Stimulated activated effector memory CD8-positive, alpha-beta T cell treated with anti-CD3 and anti-CD28 coated beads, Interleukin-12 subunit alpha, Interleukin-12 subunit beta, amount 100 ng/mL, for 72 hours (primary cell): ENCODE measurements at places on chromosomes 5 and 9.
A peak's percentile ranks its signal among the peaks of the same experiment; 100 is the strongest.

DNA sequence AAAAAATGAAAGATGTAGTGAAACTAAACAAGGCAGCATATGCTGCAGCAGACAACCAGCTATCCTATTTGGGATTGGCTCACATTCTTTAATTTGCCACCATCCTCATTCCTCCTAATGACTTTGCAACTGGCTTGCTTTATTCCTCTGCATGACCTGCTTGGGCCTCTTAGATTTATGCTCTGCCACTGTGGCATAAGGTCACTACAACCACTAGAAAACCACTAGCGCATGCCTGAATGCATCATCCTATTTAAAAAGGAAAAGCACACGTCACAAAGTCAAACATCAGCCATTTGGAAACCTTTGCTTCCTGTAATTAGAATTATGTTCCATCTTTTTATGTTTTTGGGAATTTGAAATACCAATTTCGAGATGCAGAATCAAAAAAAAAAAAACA, 40.8 kb upstream of the CCDC152 start:
- no peak for DNase-seq

DNA sequence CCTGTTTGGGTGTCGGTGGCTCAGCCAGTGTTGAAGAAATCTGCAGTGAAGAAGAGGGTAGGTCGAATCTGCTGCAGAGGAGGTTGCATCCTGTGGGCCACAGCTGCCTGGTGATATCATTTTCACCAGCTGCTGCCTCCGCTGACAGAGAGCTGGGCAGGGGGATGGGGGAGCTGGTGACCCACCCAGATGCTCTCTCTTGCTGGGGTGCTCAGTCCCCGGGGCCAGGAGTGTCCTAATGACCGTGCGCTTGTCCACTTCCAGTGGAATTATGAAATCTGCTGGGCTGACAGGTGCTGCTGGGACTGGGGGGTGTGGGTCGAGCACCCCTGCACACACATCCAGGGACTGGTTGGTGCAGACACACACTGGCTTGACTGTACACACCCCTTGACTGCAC, 83.2 kb upstream of the IRX4 start:
- DNase-seq = peak; percentile 15

- DNase-seq = no peak
Observed at GRCh38 chr9:35575478-35575877, 29.6 kb upstream of the TESK1 start.

DNA sequence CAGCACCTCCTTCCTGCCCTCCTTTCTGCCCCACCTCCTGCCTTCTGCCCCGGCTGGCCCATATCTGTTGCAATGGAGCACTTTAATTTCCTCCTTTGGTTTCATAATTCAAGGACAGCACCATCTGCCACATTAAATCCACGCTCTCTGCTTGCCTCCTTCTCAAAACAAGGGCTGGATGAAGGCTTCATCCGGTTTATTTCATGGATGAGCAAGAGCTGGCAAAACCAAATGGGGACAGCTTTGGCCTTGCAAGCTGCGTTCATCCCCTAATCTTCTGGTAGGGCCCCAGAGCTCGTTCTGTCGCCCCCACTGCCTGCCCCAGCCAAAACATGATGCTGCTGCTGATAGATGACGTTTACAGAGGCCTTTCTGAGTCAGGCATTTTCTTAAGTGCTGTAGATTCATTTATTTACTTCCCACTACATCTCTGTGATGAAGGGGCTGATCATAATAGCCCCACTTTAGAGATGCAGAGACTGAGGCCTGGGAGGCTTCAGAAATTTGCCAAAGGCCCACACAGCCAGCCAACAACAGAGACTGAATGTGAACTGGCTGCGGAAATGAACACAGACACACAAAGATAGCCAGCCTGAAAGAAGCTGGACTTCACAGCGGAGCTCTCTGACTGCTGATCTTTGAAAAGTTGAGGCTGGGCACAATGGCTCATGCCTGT, 115.6 kb upstream of the CPEB4 start:
- DNase-seq = no peak

- DNase-seq = no peak
Observed at GRCh38 chr9:114280636-114281472, 42.0 kb upstream of the ORM1 start.

DNA sequence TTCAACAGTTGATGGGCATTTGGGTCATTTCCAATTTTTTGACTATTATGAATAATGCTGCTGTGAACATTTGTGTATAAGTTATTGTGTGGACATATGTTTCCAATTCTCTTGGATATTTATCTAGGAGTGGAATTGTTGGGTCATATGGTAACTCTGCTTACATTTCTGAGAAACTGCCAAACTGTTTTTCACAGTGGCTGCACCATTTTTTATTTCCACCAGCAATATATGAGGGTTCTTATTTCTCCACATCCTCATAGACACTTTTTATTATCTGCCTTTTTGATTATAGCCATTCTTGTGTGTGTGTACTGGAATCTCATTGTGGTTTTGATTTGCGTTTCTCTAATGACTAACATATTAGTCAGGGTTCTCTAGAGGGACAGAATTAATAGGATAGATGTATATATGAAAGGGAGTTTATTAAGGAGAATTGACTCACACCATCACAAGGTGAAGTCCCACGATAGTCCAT, 14.7 kb upstream of the MED27 start:
- DNase-seq = no peak

- no peak for DNase-seq
Observed at GRCh38 chr9:109910671-109911518, 130.9 kb downstream of the PALM2AKAP2 start.

DNA sequence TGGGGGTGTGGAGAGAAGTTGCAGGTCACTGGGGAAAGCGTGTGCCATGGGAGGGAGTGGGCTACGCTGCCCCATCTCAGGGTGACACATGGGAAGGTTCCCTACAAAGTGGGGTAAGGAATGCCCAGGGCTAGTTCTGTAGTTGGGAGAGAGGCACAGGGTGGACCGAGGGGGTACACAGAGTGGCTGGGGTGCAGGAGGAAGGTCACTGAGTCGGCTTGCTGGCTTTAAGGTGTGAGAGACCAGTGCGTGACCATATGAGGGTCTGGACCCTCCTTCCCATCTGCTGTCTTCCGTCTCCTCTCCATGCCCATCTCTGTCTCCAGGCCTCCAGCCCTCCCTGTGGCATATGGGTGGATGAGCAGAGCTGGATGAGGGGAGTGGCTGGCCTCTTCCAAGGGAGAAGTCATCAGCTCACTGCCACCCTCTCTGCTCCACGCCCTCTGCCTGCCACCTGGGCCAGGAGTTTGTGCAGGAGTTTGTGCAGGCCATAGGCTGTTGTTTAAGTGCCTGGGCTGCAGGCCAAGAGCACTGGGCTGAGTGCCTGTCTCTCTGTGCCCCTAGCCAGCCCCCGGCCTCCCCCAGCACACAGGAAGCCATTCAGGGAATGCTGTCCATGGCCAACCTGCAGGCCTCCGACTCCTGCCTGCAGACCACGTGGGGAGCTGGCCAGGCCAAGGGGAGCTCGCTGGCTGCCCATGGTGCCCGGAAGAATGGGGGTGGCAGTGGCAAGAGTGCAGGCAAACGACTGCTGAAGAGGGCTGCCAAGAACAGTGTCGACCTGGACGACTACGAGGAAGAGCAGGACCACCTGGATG, 96.8 kb downstream of the PHF2 start:
- no peak for DNase-seq

DNA sequence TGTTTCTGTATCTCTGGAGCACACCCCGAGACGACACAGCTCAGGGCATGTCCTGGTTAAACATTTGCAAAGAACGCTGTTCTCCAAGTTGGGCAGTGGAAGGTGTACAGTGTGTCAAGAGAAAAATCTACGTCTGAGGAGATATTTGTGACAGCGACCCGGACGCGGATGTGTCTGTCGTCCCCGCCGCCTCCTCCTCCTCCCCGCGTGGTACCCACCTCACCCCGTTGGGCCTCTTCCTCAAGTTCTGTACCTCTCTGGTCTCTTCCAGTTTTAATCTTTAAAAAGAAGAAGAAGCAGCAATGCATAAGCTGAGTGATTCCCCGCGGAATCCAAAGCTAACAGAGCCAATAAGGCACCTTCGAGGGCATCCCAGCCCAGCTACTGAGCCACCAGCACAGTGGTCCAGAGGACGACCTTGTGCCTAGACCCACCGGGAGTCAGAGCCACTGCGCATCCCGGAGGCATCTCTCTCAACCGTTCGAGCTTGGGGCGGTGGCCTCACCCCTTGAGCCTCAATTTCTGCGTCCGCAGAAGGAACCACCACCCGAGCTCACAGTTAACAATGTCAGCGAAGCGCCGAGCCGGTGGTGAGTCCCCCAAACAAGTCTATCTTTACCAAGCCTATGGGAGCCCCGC, 467 bp downstream of the C9orf78 start:
- DNase-seq = no peak

DNA sequence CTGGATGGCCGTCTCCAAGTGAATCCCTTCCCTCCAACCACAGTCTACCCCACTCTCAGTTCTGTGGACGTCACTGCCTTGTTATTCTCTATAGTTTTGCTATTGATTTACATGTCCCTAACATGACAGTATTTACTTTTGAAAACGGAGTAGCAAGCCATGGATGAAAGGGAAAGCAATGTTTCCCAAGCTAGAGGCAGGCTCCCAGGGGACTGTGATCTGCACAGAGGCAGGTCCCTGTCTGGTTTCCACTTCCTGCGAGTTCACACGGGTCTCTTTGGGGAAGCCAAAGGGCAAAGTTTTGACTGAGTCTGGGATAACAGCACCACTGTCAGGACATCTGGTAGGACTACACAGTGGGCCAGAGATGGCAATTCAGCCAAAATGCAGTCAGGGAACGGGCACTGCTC, 12.7 kb downstream of the C9orf153 start:
- DNase-seq = no peak

DNA sequence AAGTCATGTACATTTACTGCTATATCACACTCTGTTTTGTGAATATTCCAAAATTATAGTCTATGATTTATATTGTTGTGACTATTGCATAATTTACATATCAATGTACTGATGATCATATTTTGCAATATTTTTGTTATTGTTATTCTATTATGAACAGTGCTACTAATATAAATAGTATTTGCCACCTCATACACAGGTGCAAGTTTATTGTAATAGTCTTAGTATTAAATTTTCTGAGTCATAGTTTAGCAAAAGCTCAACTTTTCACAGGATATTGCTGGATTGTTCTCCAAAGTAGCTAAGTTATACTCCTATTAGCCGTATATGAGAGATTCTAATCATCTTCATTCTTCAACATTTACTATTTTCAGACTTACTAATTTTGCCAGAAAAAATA, 124.7 kb downstream of the TMC1 start:
- DNase-seq = no peak

DNA sequence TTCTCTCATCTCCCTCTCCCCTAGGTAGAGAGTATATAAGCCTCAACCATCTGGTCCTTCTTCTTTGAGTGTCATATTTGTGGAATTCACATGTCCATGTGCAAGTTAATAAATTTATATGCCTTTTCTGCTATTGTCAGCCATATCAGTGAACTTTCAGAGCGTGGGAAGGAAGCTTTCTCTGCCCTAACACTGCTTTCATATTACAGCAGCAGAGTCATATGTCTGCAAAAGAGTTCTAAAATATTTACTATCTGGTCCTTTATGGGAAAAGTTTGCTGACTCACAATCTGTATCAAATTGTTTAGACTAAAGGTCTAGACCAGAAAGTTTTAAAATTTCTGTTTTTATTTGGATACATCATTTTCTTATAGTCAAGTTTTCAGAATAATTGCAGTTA, 669.0 kb downstream of the LRRC70 start:
- DNase-seq = no peak

DNA sequence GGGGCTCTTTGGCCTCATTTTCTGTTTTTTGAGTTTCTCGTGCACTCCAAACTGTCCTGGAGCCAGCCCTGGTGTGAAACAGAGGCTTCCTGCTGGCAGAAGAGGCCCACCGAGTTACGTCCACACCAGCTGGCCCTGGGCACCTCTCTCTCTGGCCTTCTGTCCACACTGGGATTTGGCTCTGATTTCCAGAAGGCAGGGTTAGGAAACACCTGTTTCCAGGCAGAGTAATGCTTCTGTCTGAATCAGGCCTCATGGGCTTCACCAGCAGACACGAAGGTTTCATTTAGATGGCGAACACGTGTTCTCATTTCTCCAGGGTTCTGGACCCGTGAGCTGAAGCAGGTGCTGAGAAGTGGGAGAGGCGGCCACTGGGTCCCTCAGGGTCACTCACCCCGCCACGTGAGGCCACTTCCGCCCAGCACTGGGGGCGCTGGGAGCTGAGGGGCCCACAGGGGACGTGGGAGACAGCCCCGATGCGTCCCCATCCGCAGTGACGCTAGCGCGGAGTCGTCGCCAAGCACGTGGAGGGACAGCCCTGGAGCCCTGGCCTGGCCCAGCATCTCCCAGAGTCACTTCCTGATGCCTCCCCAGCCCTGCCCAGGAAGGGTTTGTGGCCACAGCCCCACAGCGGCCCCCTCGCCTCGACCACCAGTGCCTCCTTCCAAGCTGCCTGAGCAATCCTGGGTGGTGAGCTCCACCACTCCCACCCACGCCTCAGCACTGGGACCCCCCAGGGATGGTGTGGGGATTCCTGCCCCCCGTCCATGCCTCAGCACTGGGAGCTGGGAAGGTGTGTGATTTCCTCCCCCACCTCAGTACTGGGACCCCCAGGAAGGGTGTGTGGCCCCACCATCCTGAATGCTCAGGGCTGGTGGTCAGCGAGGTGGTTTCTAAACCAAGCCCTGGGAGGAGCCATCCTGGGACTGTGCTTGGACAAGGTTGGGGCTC, 4.9 kb upstream of the LRRC14B start:
- DNase-seq = no peak

GRCh38 chr9:135960411-135961276, 529 bp downstream of the UBAC1 start:
- DNase-seq = no peak

GRCh38 chr5:55594671-55595070, 59.9 kb upstream of the PLPP1 start:
- no peak for DNase-seq

DNA sequence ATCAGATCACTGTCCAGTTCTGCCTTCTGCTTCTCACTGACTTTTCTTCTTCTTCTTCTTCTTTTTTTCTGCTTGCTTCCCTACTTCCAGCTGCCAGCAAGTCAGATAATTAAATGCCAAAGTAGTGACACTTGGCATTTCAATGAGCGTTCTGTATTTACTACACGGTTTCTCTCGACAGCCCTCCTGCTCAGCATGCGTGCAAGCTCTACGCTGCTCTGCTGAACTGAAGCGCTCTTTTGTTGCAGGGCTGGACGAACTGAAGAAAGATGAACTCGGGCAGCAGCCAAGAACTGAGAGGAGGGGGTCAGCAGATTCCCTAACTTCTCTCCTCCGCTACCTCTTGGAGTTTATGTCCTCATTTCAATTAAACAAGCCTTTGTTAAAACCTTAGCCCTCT, 319.1 kb downstream of the GLIS3 start:
- no peak for DNase-seq

- no peak for DNase-seq
Observed at GRCh38 chr5:112581811-112582320, 155.8 kb upstream of the APC start.

- no peak for DNase-seq
Observed at GRCh38 chr5:134533115-134533815, 7.8 kb downstream of the JADE2 start.

- no peak for DNase-seq
Observed at GRCh38 chr9:107487521-107488374, 1.8 kb downstream of the KLF4 start.

- no peak for DNase-seq
Observed at GRCh38 chr5:136174021-136174659, 18.8 kb downstream of the SMIM32 start.

- no peak for DNase-seq
Observed at GRCh38 chr9:4152876-4153275, 147.0 kb downstream of the GLIS3 start.
